MCF 10A (cell line): ENCODE measurements at places on chromosomes 7 and 10.

DNA sequence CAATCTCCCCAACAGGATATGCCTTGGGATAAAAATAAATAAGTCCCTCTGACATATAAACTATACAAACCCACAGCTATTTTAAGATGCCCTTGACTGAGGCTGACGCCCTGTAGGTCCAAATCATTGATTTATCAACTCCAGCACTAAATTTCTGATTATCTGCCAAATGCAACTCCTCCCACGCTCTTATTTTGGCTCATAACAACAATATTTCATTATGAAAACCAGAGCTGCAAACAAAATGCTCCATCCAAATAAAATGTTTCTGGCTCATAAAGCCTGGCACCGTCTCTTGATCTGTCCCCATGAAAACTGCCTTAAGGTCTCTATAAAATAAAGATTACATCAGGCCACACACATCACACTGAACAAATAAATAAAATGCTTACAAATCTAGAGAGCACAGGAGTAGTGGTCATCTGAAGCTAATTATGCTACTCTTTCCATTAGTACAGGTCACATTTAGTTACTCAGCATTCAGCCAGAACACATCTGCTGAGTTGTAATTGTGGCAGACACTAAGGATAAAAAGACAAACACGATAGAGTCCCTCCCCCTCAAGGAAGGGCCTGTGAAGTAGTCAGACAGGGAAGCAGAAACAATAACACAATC, 28.8 kb downstream of the CACUL1 start:
- no peak for DNase-seq

GRCh38 chr10:95485056-95485844, 75.9 kb downstream of the SORBS1 start:
- DNase-seq = no peak

DNA sequence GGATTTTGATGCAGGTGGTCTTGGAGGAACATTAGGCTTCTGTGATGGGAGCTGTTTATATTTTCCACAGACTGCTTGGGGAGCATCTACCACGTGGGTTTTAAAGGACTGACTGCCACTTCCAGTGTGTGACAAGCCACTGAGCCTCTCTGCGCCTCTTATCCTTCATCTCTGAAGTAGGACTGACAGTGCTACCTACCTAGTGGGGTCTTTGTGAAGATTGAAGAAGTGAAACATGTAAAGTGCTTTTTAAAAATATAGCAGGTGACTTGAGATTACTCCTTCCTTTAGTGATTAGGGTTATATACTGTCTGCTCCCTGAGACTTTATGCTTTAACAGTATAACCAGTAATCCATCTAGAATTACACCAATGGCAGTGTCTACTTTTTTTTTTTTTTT, 29.9 kb downstream of the NKX2-3 start:
- DNase-seq = no peak

DNA sequence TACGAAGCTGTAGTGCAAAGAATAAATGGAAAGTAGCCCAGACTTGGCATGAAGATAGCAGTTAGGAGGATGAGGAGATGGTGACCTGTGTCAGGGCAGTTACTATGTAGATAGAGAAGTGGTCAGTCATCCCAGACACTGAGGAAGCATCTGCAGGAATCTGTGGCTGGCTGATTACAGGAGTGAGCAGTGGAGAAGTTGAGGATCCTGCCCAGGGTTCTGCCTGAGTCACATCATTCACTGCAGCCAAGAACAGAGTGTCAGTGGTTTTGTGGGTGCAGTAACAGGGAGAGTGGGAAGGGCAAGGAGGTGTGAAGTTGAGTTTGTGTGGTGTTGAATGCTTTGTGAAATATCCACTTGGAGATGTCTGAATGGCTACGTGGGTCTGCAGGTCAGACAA, 676.4 kb upstream of the NRP1 start:
- no peak for DNase-seq

- DNase-seq = no peak
Observed at GRCh38 chr10:122147663-122148062, 123.4 kb upstream of the BTBD16 start.

GRCh38 chr10:25556457-25556856, 377.6 kb upstream of the MYO3A start:
- DNase-seq = peak; percentile 63

GRCh38 chr10:122145113-122145512, 126.0 kb upstream of the BTBD16 start:
- DNase-seq = no peak

DNA sequence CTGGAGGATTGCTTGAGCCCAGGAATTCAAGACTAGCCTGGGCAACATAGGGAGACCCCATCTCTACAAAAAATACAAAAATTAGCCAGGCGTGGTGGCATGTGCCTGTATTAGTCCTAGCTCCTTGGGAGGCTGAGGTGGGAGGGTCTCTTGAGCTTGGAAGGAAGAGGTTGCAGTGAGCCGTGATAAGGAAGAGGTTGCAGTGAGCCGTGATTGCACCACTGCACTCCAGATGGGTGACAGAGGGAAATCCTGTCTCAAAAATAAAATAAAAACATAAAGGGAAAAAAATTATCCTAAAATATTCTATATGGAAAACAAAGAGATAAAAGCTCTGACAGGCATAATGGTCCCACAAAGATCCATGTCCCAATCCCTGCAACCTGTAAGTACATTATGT, 87.9 kb upstream of the KAT6B start:
- DNase-seq = no peak

- no peak for DNase-seq
Observed at GRCh38 chr10:63457594-63457993, 8.2 kb downstream of the JMJD1C start.

- DNase-seq = no peak
Observed at GRCh38 chr10:129793996-129794395, 170.1 kb downstream of the EBF3 start.

GRCh38 chr10:105259201-105259600, 618.1 kb downstream of the SORCS3 start:
- no peak for DNase-seq

GRCh38 chr10:130807721-130808120, 503.8 kb downstream of the TCERG1L start:
- DNase-seq = no peak

GRCh38 chr7:74449809-74450397, 3.8 kb upstream of the GTF2IRD1 start:
- DNase-seq = peak; percentile 71

DNA sequence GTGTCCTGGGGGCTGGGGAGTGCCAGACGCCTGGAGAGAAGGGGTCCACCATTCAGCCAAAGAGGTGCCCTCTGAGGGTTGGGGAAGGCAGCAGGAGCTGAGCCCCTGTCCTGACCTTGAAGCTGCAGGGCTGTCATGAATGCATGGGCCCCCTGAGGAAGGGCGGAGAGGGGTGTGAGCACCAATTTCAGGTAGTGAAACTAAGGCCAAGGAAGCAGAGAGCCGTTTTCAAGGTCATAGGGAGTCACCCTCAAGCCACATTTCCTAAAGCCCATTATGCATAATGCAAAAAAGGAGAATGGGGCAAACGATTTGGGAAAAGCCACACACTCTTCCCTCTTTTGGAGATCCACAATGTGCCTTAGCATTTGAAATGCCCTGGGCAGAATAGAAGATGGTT, 37.2 kb downstream of the FIGNL1 start:
- no peak for DNase-seq

DNA sequence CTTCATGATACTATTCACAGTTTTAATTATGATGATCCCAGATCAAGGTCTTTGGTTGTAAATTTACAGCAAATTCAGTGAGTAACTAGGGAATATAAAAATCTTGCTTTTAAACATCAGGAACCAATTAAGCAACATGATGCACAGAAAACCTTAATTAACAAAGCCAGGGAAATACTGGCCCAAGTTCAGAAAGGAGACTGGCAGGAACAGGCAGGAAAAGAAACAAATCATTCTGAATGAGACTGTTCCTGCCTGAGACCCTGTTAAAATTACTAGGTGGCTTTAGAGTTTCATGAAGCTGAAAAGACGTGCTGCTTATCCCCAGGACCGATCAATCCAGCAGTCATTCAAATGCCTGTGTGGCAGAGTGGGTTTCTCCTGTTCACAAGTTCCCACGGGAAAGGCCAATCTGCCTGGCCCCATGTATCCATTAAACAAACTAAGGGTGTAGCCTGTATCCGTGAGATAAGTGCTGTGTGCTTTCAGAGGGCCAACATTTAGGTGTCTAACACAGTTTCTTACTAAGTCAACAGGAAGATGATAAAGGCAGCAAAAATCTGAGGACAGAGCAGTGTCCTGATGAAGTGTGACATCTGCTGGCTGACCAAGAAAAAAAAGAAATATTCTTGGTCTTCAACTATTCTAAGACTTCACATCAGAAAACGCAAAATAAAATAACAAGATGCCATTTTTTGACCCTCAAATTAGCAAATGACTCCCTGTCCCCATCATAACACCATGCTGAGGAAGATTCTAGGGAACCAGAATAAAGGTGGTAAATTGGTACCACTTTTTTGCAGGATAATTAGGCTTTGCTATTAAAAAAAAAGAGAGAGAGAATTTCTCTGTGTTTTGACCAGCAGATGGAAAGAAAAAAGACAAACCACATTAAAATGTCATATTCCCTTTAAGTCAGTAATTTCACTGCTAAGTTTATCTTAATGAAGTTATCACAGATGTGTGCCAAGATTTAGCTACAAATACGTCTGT, 34.2 kb downstream of the PUS7 start:
- DNase-seq = peak; percentile 23

- no peak for DNase-seq
Observed at GRCh38 chr10:13904064-13904463, 317.3 kb downstream of the PRPF18 start.

GRCh38 chr10:61364619-61365018, 88.6 kb downstream of the TMEM26 start:
- DNase-seq = no peak

- no peak for DNase-seq
Observed at GRCh38 chr10:117666166-117666565, 123.6 kb downstream of the EMX2 start.

DNA sequence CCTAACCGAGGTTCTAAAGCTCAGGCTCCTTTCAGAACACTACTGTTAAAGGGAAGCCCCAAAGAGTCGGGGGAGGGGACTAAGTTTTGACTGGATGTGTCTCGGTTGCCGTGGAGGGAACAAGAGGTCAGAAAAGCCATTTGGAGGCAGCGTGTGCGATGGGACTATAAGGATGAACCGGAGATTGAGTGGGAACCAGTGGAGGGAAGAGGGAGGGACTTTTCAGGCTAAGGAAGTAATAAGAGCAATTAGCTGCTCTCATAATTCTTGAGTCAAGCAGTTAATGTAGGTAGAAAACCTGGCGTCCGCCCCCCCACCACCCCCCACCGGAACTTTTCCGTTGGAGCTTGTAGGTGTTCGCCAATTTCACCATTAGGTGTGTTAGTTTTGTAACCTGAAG, 491 bp upstream of the AKAP9 start:
- DNase-seq = peak; percentile 38

DNA sequence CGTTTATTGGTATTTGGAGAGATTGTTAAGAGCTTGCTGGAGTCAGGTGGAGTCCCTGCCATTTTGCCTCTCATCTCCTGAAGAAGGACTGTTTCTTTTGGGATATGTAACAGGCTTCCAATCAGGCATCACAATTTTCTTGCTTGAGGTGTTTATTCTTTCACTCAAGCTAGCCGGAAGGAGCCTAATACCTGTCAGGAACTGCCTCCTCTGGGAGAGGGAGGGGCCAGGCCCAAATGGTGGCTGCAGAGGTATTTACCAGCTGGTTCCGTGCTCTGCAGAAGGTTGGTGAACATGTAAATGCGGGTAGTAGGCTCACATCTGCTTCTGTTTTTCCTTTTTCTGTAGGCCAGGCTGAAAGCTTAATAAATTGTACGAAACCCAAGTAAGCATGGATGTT, 114.0 kb downstream of the TCF7L2 start:
- no peak for DNase-seq

- no peak for DNase-seq
Observed at GRCh38 chr10:30166929-30167328, 107.5 kb upstream of the JCAD start.

GRCh38 chr7:5423976-5424748, 528 bp upstream of the TNRC18 start:
- peak; percentile 99 for DNase-seq

- no peak for DNase-seq
Observed at GRCh38 chr10:81108516-81109199, 571.0 kb downstream of the SH2D4B start.

- no peak for DNase-seq
Observed at GRCh38 chr7:47778153-47778661, 170.1 kb downstream of the PKD1L1 start.

DNA sequence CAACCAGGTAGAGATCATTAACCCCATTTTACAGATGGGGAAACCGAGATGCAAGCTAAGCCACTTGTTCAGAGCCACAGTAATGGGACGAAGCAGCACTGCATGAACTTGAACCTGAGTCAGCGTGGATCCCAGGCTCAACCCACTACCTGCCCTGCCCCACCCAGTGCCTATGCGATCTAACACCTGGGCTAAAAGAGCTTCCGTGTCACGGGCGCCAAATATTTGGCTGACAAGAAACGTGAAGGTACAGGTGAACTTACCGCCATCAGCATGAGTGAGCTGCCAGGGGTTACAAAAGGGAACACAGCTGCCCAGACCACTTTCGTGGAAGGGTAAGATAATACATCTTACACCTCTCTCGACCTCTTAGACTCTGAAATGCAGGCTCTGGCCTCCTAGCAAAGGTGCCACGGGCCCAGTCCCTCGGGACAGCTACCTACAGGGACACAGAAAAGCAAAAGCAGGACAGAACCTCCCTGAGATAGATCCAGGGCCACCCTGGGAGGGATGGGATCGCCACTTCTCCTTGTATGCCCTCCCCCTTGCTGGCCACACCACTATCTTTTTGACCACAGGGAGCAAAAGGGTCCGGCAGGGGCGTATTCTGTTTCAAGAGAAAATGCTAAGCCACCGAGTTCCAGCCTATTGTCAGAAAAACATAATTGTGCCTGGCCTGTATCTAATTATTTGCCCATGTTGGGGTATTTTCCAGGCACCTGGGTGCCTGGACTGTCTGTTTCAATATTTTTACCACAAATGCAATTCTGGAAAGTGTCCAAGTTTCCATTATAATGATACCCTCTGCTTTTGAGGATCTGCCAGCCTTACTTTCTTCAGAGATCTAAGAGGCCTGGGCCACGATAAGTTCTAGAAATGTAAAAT, 6.4 kb downstream of the CHST15 start:
- DNase-seq = no peak

GRCh38 chr7:87328281-87328680, 17.2 kb upstream of the CROT start:
- no peak for DNase-seq

GRCh38 chr7:102424787-102425218, 8.6 kb upstream of the ORAI2 start:
- no peak for DNase-seq

GRCh38 chr10:68586606-68587305, 26.6 kb downstream of the TET1 start:
- DNase-seq = no peak

DNA sequence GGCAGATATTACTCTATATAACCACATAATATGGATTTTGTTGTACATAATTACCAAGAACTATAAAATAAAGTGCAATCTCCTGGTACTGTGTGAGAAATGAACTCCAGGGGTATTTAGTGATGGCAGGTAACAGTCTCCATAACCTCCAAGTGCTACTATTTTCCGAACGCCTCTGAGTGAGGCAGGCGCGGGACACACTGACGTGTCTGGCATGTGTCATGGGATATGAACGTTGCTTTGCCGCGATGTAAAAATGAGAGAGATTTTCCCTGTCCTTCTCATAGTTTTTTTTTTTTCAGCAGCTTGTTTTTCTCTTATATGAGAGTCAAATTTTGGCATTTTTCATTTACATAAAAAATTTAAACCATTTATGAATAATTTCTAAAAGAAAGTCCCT, 3.6 kb downstream of the ADARB2 start:
- peak; percentile 57 for DNase-seq
